ENCODE measurements at places on chromosomes 2 and 18. TPM values are rescaled to one million over a fixed set of nuclear protein-coding genes. Genes with fewer than 3 reads are reported as not detected.

CMPK2 gene
- 5.5 TPM for polyA plus RNA-seq

TLX2 gene
- polyA plus RNA-seq: 0.26 TPM

GATA6 gene
- 11.3 TPM for polyA plus RNA-seq

PLCD4 gene
- 7.4 TPM for polyA plus RNA-seq

CAPN14 gene
- 0.07 TPM for polyA plus RNA-seq

SCG2 gene
- 0.61 TPM for polyA plus RNA-seq

ZNF892 gene
- 4.9 TPM for polyA plus RNA-seq

RPIA gene
- polyA plus RNA-seq: 35.5 TPM

CDKL4 gene
- polyA plus RNA-seq: 0.77 TPM

DUSP2 gene
- 4.5 TPM for polyA plus RNA-seq

KYNU gene
- 6.1 TPM for polyA plus RNA-seq

APOB gene
- 2.1 TPM for polyA plus RNA-seq

SP140L gene
- 9.4 TPM for polyA plus RNA-seq

All from right renal pelvis (tissue), 4 donors.